ENCODE measurements at places on chromosomes 7 and 10.

DNA sequence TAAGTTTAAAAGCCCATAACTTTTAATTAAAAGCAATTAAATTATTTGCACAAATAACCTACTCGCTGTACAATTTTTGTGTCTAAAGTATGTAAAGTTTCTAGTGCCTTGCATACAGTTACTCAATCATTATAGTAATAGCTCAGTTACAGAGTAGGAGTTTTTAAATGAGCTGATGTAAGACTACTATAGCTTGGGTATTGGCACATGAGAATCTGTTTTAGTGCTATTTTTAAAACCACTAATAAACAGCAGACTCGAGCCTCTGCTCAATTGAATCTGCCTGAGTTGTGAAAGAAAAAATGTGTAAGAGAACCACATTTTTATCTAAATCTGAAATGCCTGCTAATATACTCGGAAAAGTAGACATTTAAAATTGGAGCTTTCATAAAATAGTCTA lies 31.1 kb downstream of the CTNNA3 start:
- no peak for DNase-seq

DNA sequence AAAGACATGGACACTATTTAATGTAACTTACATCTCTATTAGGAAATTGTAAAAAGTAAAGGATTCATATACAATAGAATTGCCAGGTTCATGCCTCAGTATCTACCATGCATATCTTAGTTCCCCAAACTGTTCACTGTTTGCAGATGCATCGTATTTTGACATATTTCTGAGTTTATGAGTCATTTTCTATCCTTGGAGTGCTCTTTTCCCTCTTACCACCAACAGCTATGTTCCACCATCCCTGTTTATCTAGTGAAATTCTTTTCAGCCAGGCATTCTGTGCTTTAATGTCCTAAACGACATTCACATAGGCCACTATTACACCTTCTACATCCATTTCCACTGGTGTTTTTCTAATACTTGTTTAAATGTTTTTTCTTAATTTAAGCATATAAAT lies 139.4 kb upstream of the HPS1 start:
- no peak for DNase-seq

- no peak for DNase-seq
Observed at GRCh38 chr10:121771966-121772365, 155.9 kb downstream of the ATE1 start.

GRCh38 chr7:771234-772004 lies 44.3 kb upstream of the PRKAR1B start:
- no peak for DNase-seq

DNA sequence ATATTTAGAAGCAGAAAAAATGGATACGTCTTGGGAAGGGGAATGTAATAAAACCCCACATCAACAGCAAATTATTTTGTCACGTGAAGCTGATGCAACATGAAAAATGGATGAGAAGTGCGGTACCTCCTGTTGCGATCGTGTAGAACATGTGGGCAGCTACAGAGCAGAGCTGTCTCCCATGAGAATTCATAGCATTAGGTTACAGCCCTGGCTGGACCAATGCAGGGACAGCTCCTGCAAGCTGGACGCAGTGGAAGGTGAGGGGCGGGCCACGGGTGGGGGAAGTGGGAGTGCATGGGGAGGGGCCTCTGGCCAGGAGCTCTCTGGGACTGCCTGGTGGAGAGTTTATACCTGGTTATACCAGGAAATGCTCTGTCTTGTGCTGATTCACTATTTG lies 120.3 kb downstream of the GATA3 start:
- DNase-seq: no peak

GRCh38 chr10:97494151-97494550 lies 4.1 kb downstream of the MMS19 start:
- DNase-seq: no peak

DNA sequence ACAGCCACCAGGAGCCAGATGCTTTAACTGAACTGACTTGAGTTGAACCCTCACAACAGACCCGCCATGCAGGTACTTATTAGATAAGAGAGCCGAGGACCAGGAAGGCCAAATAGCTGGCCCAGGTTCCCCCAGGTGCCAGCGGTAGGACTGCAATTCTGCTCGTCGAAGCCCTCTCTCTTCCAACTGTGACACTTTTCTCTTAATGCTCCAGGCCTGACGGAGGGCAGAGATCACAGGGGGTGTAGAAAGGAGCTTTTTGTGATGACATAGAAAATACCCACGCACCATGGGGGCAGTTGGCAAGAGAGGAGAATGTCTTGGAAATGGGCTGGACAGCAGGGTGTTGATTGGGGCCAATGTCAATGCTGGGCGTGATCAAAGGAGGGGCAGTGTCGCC lies 208.5 kb downstream of the PLXNA4 start:
- DNase-seq: no peak

DNA sequence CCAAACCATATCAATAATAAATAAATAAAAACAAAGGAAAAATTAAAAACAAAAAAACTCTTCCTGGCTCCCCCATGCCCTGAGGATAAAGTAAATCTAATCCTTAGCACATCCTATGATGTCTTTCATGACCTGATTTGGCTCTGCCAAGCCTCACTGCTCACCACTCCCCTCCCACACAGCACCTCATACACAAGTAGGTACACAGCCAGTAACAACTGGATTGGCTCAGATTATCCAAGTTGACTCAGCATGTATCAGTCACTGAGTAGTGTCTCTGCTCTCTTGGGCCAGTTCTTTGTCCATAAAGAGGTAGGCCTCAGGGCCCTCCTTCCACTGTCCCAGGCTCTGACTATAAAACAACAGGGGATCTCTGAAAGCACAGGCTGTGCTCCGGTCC lies 99.6 kb downstream of the STRA8 start:
- no peak for DNase-seq

DNA sequence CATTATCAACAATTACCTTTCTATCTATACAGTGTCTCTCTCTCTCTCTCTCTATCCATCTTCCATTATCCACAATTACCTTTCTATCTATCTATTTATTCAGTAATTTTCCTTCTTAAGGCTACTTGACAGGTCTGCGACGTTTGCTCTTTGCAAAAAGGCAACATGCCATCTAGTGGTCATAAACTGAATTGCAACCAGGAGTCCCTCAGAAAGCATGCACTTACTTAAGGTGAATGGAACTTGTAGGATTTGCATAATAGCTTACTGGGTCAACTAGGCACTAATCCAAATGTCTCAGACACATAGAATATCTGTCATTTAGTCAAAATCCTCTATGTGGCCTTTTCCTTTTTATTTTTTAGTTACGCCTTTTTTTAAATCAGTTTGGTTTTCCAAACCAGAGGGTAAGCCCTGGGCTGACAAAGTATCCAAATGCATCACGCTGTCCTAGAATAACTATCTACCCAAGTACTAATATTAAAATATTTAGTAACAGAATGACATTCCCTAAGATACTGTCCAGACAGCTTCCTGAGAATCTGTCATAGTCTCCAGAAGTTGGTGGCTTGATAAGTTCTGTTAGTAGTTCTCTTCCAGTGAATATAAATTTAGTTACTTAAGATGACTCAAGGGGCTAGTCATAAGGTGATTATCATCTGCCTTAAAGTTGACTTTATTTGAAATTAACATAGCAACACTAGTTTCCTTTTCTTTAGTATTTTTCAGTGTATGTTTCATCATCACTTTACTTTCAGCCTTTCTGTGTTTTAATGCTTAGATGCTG lies 208.3 kb downstream of the PPP1R3A start:
- no peak for DNase-seq

DNA sequence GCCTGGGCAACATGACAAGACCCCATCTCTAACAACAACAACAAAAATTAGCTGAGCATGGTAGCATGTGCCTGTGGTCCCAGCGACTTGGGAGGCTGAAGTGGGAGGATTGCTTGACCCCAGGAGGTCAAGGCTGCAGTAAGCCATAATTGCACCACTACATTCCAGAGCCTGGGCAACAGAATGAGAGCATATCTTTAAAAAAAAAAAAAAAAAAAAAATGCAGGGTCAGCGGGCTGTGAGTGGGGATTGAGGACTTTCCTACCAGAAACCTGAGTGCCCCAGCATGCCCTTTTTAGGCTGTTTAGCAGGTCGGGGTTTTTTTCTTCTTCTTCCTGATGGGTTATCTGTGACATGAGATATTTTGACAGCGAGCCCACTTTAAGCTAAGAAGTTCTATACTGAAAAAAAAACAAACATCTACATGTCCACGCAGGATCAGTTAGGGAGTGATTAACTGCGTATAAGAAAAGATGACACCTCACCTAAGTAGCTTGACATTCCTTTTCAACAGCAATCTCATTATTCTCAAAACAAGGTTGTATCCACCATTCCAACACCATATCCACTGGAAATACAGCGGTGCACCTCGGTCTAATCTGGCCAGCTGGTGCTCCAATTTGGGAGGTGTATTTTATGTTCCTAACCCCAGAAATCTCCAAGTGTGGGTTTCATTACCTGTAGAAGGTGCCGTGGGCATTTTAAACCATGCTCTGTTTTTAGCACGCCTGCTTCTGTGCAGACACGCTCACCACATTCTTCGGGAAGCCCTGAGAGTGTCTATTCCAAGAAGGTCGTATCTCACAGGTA lies 13.8 kb upstream of the RFC2 start:
- no peak for DNase-seq

- no peak for DNase-seq
Observed at GRCh38 chr10:105207476-105207995, 566.4 kb downstream of the SORCS3 start.
